ENCODE measurements at places on chromosomes 12 and 14. TPM values are rescaled to one million over a fixed set of nuclear protein-coding genes. Genes with fewer than 3 reads are reported as not detected.

The P2RX7 gene
- total RNA-seq = 7.7 TPM

The CLEC1B gene
- not detected for total RNA-seq

The CACNA1C gene
- 0.08 TPM for total RNA-seq

The SNRPF gene
- 19.0 TPM for total RNA-seq

The KRT80 gene
- total RNA-seq = not detected

The TAS2R42 gene
- total RNA-seq = not detected

The MUCL1 gene
- not detected for total RNA-seq

GRCh38 chr12:71896205-71896882, 42.3 kb upstream of the TPH2 start:
- no peak overlapping the region for H3K4me3 ChIP-seq
- no peaks in the 10 kb centered on the region for H3K27me3 ChIP-seq
- no peak for DNase-seq

GRCh38 chr12:52367876-52368275, 595 bp upstream of the KRT85 start:
- no peak overlapping the region for H3K27ac ChIP-seq
- no peak overlapping the region for H3K4me3 ChIP-seq

- no peaks in the 10 kb centered on the region for H3K36me3 ChIP-seq
- no peaks in the 10 kb centered on the region for H3K27me3 ChIP-seq
- DNase-seq = no peak
- H3K4me3 ChIP-seq = no peak overlapping the region
- H3K27ac ChIP-seq = no peak overlapping the region
- H3K4me1 ChIP-seq = no peaks in the 10 kb centered on the region
These were observed 136.9 kb downstream of the SLC38A1 start for GRCh38 chr12:46131732-46132469.

DNA sequence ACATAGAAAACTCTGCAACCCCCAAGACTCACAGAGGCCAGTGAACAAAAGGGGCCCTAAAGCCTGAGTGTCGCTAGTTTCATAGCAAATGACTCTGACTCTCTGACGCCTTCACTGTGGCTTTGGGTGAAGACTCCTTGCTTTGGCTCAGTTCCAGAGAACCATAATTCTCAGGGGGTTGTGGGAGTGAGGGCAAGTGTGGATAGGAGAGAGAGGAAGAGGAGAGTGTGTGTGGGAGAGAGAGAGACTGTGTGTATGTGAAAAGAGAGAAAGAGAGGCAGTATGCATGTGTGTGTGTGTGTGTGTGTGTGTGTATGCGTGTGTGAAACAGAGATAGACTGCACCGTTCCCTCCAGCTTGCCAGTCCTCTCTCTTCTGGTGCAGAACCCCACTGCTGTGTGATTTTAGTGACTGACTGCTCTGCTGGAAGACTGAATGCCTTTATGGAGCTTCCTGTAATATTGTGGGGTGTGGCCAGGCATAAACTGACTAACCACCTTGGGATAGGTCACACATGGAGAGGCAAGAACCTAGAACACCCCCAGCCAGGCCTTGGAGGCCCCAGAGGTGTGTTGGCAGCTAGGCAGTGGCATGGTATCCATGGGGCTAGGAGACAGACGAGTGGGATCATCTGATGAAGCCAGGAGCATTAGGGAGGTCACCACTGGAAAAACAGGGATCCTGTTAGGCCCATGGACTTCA, 45.9 kb upstream of the STXBP6 start:
- no peak for DNase-seq
- no peaks in the 10 kb centered on the region for H3K27me3 ChIP-seq
- H3K27ac ChIP-seq = no peak overlapping the region
- no peaks in the 10 kb centered on the region for H3K4me1 ChIP-seq
- H3K4me3 ChIP-seq = no peak overlapping the region

- H3K4me3 ChIP-seq = peak overlapping the region; percentile 11
- peak overlapping the region; percentile 68 for H3K27ac ChIP-seq
- H3K4me1 ChIP-seq = peaks cover 47% of the 10 kb centered on the region
- DNase-seq = peak; percentile 44
- H3K27me3 ChIP-seq = no peaks in the 10 kb centered on the region
These were observed 274.6 kb downstream of the BTG1 start for GRCh38 chr12:91870872-91871707.

- H3K27me3 ChIP-seq = no peaks in the 10 kb centered on the region
- H3K27ac ChIP-seq = no peak overlapping the region
- H3K36me3 ChIP-seq = no peaks in the 10 kb centered on the region
- H3K4me3 ChIP-seq = no peak overlapping the region
- DNase-seq = no peak
These were observed 84.2 kb downstream of the AACS start for GRCh38 chr12:125149160-125150108.

DNA sequence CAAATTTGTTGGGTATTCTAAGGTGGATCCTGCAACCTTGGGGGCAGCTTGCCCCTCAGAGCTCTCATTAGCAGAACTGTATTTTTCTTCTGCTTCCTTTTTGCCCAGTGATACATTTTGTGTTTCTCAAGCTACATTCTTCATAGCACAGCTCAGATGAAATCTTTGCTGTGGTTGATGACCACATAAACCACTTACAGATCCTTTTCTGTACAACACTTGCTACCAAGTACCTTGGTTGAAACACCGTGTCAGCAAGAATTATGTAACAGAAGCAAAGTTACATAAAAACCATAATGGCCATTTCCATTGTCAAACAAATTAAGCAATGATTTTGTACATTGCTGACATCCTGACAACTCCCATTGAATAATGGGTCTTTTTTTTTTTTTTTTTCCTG, 9.7 kb upstream of the PLBD1 start:
- no peaks in the 10 kb centered on the region for H3K27me3 ChIP-seq
- no peak overlapping the region for H3K4me3 ChIP-seq
- H3K4me1 ChIP-seq = no peaks in the 10 kb centered on the region
- no peak overlapping the region for H3K27ac ChIP-seq
- DNase-seq = no peak
- H3K36me3 ChIP-seq = no peaks in the 10 kb centered on the region

DNA sequence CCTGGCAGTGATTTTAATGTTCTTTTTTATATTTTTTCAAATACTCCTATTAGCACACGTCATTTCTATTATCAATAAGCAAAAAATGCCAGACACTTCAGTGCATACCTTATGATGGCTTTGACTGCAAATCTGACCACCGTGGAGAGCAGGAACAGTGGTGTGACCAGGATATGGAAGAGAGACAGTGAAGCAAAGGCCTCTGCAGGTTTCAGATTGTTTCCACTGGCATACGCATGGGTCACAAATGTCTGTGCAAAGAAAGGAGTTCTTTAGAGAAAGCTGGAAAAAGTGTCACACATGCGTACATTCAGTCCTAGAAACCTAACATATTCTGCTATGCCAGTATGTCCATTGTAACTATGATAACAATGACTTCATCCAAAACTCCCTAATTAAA, 47.3 kb downstream of the ABCC9 start:
- no peaks in the 10 kb centered on the region for H3K36me3 ChIP-seq
- no peaks in the 10 kb centered on the region for H3K27me3 ChIP-seq
- H3K4me1 ChIP-seq = no peaks in the 10 kb centered on the region
- no peak overlapping the region for H3K4me3 ChIP-seq
- no peak overlapping the region for H3K27ac ChIP-seq

DNA sequence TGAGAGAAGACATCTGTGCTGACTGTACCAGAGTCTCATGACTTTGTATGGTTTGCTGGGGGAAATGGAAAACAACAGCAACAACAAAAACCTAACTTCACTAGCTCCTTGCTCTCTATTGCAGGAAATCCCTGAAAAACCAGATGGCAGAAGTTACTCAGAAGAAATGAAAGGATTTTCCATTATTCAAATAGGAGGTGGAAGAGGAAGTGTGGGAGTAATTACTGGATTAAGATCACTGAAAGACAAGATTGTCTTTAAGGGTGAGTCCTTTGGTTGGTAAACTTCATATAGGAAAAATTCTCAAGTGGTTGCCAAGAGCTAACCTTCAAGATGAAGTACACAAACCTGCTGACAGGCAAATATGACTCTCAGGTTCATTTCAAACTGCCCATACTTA, 391.9 kb upstream of the ATP2B1 start:
- no peaks in the 10 kb centered on the region for H3K36me3 ChIP-seq
- no peaks in the 10 kb centered on the region for H3K4me1 ChIP-seq
- no peak overlapping the region for H3K27ac ChIP-seq
- no peak overlapping the region for H3K4me3 ChIP-seq
- DNase-seq = no peak

DNA sequence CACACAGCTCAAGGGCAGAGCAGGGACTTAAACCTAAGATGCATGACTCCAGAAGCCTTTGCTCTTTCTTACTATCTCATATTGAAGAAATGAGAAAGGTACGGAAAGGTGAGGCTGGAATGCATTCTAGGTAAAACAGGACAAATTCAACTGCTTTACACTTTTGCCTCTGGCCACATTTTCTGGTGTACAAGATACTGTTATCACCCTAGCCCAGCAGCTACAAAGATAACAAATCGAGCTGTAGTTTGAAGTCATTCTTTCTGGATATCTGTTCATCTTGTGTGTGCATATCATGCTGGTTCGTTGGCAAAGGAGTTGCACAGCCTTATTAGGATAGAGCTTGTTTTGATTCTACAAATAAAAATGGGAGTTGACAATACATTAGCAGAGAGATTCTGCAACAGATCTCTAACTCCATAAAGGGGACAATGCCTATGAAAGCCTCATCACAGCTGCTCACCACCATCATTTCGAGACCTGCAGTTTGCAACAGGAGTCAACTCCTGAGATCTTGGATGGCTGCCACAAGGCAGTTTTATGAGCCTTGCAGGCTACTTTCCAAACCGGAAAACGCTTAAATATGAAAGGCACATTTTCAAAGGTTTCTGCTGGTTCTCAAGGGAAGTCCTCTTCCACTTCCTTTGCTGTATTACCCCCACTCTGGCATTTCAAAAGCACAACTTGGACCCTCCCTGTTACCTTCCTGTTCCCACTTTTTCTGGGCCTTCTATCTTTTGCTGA, 64.9 kb downstream of the STXBP6 start:
- no peaks in the 10 kb centered on the region for H3K4me1 ChIP-seq
- no peak for DNase-seq
- no peaks in the 10 kb centered on the region for H3K36me3 ChIP-seq
- H3K27ac ChIP-seq = no peak overlapping the region
- H3K4me3 ChIP-seq = no peak overlapping the region

DNA sequence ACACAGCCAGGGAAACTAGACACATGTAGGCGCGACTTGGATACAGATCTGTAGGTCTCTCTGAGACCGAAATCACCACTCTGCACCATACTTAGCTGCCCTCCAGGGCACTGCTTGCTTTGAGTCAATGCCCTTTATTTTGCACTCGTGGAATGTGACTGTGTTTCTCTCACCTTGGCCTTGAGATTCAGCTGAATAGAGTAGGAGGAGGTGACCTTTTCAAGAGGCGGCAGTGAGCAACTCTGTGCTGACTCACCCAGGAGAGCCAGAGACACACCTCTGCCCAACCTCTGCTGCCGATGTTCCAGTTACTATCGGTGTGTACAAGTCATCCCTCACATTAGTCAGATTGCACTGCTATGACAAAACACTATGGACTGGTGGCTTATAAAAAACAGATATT, 583.4 kb downstream of the VRK1 start:
- no peak overlapping the region for H3K4me3 ChIP-seq
- DNase-seq = peak; percentile 56
- H3K27ac ChIP-seq = no peak overlapping the region
- H3K27me3 ChIP-seq = no peaks in the 10 kb centered on the region
- peaks cover 26% of the 10 kb centered on the region for H3K4me1 ChIP-seq
- no peaks in the 10 kb centered on the region for H3K36me3 ChIP-seq

DNA sequence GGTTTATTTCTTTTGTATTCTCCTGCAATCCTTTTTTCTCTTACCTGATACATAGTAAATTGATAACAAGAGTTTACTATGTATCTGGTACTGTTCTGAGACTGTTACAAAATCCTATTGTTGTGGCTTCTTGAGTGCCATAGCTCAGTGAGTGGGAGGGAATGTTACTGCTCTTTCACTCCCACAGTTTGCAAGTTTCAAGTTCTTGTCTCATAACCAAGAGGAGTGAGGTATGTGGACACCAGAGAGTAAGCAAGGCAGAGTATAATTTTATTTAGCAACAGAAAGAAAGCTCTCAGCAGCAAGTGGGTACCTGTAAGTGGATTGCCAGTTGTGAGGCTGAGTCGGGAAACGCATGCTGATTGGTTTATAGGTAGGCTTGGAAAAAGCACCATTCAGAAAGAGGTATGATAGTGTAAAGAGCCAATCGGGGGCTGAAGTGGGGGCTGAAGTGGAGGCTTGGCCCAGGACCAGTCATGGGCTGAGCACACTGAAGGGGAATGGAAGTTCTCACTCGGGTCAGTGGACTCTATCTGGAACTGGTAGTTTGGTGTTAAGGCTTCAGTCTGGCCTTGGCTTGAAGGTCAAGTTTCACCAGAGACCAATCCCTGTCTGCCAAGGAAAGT, 850.8 kb downstream of the TMTC2 start:
- no peak overlapping the region for H3K4me3 ChIP-seq
- no peaks in the 10 kb centered on the region for H3K4me1 ChIP-seq
- no peaks in the 10 kb centered on the region for H3K36me3 ChIP-seq
- no peak for DNase-seq

DNA sequence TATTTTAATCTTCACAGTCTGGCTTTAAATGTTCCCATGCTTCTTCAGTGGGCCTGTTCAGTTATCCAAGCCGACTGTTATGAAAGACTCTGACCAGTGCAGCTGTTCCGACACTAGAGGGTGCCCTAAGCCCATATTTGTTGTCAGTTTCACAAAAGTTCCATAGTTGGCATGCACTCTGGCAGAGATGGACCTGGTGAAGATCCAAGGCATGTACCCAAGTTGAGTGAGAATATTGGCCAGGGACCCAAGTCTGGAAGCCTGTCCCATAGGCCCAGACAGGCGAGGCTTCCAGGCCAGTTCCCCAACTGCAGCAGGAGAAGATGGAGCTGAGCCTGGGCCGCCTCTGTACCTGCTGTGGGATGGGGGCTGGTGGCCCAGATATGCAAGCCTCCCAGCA, 27.4 kb upstream of the GUCY2C start:
- H3K4me3 ChIP-seq = no peak overlapping the region
- H3K27me3 ChIP-seq = no peaks in the 10 kb centered on the region
- peak; percentile 67 for DNase-seq
- no peaks in the 10 kb centered on the region for H3K4me1 ChIP-seq
- H3K36me3 ChIP-seq = no peaks in the 10 kb centered on the region

DNA sequence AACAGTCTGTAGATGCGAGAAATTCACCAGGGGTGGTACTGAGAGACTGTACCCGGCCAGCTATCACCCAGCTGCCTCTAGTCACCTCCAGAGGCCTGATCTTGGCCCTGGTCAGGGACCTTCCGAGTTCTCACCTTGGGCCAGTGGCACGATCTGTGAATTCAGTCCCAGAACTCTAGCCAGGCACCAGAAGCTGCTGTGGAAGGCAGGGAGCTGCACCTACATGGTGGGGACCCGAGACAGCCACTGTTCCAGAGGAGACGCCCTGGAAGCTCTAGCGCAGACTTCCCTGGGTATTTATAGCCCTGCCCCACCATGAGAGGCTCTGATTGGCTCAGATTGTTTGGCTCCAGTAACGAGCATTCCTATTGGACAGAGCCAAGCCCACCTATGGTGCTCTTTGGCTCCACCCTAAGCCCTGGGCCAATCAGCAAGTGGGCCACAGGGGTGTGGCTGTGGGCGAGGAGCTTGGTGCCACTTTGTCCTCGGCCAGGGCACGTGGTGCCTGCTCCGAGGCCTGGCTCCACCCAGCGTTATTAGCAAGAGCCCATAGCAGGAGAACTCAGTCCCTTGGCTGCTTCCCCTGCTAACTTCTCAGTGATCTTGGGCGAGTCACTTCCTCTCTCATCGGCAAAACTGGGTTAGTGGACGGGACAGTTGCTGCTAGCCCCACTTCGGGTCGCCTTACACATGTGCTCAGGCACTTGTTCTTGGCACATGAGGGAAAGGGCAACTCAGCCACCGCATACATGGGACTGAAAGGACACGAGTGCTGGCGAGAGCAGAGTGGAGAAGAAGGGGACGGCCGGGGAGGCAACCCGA, 89.0 kb upstream of the BCL11B start:
- no peaks in the 10 kb centered on the region for H3K36me3 ChIP-seq
- H3K4me1 ChIP-seq = no peaks in the 10 kb centered on the region
- no peaks in the 10 kb centered on the region for H3K27me3 ChIP-seq
- DNase-seq = no peak
- no peak overlapping the region for H3K27ac ChIP-seq
